ENCODE measurements at places on chromosomes 2 and 18. TPM values are rescaled to one million over a fixed set of nuclear protein-coding genes. Genes with fewer than 3 reads are reported as not detected.

DNA sequence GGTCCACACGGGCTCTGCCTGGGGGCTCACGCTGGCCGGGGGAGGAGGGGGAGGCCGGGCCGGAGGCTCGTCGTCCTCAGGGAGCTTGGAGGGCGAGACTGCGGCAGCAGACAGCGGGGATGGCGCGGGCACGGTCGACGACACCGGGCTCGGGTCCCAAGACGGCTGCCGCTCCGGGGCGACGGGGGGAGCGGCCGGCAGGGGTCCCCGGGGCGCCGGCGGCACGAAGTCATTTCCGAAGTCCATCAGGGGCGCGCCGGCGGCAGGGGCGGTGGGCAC, 491 bp downstream of the RTN4 start:
- DNase-seq = no peak

DNA sequence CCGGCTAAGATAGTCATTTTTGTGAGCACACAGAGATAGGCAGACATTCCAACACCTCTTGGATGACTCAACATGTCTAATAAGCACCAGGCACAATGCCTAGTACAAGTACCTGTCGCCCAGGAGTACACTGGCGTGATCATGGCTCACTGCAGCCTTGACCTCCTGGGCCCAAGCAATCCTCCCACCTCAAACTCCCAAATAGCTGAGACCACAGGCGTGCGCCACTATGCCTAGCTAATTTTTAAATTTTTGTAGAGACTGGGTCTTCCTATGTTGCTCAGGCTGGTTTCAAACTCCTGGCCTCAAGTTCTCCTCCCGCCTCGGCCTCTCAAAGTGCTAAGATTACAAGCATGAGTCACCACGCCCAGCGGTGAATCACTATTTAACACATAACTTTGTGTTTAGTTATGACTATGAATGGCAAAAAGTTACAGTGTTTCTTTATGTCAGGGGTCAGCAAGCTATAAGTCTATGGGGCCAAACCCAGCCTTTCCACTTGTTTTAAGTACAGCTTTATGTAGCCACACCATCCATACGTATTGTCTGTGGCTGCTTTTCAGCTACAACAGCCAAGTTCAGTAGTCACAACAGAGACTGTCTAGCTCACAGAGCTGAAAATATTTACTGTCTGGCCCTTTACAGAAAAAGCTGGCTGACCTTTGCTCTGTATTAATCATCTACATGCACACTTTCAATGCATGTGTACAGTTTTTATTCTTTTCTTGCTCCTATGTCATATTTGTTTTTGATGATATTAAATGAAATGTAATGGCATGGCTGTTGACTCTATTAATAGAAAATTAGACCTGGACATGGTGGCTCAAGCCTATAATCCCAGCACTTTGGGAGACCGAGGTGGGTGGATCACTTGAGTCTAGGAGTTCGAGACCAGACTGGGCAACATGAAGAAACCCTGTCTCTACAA, 18.7 kb downstream of the ORC2 start:
- DNase-seq = no peak

DNA sequence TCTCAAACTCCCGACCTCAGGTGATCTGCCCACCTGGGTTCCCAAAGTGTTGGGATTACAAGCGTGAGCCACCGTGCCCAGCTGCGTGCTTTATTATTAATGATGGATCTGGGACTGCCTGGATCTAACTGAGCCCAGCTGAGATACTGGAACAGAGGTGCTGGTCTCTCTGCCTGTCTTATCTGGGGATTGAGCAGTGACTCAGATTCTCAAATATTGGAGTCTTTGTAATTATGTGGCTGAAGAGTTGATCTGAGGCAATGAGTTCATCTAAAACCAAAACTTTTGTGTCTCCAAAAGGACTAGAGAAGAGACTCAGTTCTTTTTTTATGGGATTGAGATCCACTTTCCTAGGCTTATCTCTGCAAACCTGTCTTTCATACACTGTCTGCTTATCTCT, 16.3 kb downstream of the PLEKHB2 start:
- DNase-seq = no peak

- DNase-seq = no peak
Observed at GRCh38 chr2:43958397-43959275, 37.2 kb downstream of the LRPPRC start.

GRCh38 chr18:49052891-49053644, 102.3 kb upstream of the SMAD7 start:
- no peak for DNase-seq

GRCh38 chr18:68833756-68834155, 35.9 kb downstream of the CCDC102B start:
- DNase-seq = no peak

- no peak for DNase-seq
Observed at GRCh38 chr18:44637210-44638033, 43.3 kb upstream of the SETBP1 start.

GRCh38 chr2:10332402-10333246, 29.9 kb downstream of the HPCAL1 start:
- DNase-seq = no peak

DNA sequence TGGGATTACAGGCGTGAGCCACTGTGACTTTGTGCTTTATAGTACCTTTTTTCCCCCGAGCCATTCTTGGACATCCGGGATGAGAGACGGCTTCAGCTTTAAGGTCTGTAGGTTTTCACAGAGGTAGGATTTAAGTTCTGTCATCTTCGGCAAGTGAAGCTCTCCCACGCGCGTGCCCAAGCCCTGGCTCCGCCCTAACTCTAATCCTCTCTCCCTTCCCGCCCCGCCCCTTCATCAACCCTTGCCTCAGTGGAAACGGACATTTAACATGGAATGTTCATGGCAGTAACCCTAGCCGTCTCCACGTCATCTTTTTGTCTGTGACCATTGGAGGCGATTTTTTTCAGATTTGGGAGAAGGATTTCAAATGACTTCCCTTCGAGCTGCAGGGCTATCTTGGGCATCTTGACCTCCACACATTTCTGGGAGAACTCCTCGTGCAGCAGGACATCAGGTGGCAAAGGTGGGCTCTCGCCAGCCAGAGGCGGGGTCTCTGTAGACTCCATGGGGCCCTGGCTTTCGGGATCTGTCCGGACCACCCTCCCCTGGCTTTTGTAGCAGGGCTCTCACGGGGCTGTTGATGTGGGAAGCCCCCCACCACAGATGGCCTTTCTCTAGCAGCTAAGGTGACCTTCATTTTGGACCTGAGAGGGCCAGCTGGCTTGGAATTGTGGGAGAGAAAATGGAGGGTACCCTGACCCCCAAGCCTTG, 6.8 kb downstream of the COLEC11 start:
- DNase-seq = no peak

DNA sequence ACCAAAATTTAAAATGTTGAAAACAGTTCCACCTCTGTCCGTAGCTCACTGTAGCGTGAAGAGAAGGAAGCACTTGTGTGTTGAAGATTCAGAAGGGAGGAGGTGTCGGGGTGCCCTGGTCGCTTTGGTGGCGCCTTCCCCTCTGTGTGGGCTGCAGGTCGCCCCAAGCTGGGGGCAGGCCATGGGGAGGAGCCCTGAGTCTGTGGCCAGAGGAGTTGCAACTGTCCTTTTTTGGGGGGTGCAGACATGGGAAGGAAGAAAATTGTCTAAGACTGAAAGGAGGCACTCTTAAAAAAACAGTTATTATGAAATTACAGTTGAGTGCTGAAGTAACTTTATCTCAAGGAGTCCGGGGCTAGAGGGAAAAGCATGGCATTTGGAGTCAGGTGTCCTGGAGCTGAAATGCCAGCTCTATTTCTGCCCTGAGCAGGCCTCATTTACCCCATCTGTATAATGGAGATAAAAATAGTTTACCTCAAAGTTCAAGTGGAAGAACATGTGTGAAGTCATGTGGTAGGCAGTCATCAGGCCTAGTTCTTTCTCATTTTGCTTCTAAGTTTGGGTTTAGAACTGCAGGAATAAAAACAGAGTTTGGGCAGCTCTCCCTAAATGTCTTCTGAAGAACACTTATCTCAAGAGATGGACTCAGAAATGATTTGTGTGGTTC, 82.1 kb downstream of the RNF144A start:
- no peak for DNase-seq

DNA sequence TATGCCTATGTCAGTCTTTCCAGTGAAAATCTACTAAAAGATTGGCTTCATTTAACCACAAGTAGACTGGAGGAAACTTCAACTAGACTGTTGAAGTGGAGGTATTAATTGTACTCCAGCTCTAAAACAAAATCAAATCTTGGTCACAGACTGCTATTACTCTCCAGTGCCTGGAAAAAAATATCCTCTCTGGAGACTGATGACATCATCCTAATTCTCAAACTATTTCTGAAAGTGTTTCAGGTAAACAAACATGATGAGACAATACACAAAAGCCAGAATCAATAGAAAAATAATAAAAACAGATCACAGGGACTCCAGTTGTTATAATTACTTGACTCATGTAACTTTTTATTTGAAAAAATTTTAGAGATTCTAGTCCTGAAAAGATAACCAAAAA, 87.7 kb upstream of the MYO3B start:
- no peak for DNase-seq

- DNase-seq = no peak
Observed at GRCh38 chr2:189074506-189074905, 100.3 kb downstream of the COL3A1 start.

DNA sequence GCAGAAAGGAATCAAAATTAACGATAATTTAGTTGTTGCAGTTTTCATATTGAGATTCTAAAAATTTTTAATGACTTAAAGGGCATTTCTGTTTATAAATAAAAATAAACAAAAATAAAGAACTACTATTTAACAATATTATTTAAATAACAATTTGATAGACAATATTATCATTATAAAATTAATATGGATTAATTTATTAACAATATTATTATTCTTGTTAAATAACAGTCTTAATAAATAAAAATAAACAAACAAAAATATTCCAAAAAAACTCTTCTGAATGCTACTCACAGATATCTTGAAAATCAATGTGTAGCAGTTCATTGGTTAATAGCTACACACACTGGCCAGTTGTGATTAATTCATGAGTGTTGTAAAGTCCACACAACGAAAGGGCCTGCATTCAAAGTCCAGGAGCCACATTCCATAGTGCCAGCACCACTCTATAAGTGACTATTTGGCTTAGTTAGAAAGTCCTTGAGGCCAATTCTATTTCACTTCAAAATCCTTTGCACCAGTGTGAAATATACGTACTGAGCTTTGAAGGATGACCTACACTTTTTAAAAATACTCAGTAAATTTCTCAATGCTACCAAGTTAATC, 117.1 kb downstream of the ZNF521 start:
- DNase-seq = no peak

DNA sequence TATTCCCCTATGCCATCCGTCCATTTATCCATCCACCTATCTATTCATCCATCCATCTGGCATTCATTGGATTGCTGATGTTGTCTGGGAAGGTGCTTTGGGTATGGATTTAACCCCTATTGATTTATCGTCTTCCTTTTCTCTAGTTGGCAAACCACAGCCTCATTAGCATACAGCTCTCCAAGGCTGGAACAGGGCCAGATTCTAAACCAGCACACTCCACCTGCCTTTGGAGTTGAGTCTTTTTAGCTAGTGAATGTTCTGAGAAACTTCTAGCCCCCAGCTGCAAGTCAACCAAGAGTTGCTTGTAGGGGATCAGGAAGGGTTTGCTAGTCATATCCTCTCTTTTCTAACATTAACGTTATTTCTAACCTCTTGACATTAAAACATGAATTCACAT, 90.7 kb downstream of the NRP2 start:
- DNase-seq = no peak

- DNase-seq = no peak
Observed at GRCh38 chr2:237097911-237098702, 12.4 kb downstream of the COPS8 start.

GRCh38 chr2:10919410-10919770, 7.7 kb downstream of the KCNF1 start:
- no peak for DNase-seq

DNA sequence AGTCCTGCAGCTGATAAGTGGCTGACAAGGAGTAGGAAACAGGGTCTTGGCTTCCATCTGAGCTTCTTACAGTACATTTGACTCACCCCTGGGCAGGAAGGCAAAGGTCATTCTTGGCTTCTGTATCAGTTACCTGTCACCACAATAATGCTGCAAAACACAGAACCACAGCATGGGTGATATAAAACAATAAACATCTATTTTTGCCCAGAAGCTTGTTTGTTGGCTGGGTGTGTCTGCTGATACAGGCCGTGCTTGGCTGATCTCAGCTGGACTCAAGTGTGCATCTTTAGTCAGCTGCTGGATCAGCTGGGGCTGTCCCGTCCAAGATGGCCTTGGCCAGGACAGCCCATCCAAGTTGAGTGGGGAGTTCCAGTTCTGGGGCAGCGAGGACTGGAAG, 34.7 kb downstream of the ONECUT2 start:
- DNase-seq = no peak

DNA sequence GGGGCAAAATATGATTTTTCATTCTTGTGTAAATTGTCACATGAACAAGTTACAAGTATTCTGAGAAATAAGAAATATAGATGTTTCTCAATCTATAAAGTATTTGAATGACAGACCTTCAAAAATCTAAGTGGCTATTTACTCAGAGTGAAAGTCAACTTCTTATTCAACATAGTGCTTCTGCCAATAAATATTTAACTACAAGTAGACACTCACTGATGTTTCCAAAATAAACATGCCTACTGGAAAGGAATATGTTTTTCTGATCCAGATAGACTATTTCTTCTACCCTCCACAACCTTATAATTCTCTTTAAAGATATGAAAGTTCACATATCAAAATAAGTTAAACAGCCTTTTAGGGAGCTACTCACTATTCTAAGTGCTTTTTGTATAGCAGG, 296.3 kb downstream of the DSC3 start:
- no peak for DNase-seq

DNA sequence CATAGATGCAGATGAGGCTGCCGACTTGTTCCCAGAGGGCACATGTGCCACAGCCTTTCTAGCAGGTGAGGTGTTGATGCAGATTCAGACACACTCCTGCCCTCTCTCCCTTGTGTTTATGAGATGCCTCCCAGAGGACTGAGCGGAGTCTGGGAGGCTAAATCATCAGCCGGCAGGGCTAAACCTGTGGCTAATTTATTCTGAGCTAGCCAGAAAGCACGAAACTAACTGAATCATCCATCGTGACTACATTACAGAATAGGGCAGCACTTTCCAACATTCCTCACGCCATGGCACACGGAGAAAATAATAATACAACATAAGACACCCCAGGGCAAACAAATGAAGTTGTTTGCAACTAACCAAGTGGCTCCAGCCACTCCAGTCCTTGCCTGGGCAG, 101.7 kb upstream of the FZD7 start:
- DNase-seq = no peak

DNA sequence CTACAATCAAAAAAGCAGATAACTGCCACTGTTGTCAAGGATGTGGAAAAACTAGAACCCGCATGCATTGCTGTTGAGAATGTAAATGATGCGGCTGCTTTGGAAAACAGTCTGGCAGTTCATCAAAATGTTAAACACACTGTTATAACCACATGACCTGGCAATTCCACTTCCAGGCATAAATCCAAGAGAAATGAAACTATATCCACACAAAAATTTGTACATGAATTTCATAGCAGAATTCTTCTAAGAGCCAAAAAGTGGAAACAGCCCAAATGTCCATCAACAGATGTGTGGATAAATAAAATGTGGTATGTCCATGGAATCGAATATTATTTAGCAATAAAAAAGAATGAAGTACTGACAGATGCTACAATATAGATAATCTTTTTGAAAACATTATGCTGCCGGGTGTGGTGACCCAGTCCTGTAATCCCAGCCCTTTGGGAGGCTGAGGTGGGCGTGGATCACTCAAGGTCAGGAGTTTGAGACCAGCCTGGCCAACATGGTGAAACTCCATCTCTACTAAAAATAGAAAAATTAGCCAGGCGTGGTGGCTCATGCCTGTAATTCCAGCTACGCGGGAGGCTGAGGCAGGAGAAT, 32.0 kb downstream of the ERCC3 start:
- no peak for DNase-seq

SLC9A4 gene
- polyA plus RNA-seq = 6.1 TPM

SCG2 gene
- polyA plus RNA-seq = 0.46 TPM

DPP10 gene
- 12.1 TPM for polyA plus RNA-seq

MLPH gene
- 1.9 TPM for polyA plus RNA-seq

REG3A gene
- not detected for polyA plus RNA-seq
